ENCODE measurements at places on chromosomes 7 and 10.

DNA sequence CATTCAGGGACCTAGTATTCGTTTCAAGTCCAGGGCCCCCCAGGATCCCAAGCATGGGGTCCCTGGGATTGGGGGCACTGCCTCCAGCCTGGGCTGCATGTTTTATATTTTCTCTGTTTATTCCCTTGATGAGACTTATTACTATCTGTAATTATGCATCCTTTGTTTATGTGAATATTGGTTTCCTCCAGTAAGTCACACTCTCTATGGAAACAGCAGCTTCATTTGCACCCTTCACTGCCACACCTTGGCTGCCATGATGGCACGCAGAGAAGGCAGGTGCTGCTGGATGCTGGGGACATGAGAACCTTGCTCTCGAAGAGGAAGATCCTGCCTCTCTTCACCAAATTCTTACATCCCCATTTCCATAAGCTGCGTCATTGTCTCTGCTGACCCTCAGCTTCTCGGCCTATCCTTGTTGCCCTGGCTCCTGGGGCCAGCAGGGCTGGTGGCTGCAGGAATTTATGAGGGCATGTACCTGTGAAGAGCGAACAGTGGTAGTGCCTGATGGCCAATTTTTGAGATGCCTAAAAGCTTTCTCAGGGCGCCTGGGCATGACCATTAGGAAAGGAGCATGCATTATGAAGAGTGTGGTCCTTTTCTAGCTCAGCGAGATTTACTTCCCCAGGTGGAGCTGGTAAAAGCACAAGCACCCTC lies 479.3 kb upstream of the KLF6 start:
- DNase-seq: no peak

DNA sequence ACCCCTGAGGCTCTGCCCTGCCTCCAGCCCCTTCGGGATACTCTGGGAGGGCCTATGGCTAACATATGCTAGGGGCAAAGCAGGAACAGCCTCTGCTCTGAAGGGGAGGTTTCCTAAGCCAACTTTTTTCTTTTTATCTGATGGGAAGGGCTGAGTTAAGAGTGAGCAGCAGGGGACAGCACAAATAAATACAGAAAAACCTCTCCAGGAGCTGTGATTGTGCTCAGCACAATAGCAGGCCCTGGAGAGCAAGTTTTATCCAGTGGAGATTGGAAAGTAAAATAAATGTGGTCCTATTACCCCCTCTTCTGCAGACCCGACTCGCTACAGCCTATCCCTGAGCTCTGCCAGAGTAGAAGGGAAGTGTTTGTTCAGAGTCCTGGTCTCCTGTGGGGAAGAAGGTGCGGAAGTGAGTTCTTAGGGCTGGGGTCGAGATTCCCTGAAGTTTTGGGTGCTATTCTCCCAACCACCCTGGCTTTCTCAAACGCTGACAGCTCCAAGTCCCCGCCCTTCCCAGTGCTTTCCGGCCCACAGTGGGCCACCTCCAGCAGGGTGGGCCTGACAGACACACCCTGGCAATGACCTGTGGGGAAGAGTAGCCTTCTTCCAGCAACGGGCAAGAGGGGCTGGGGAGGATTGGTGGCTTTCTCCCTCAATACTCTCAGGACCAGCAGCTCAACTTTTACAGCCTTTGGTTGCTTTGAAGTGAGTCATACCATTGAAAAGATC lies 23.0 kb upstream of the AFAP1L2 start:
- DNase-seq: no peak

DNA sequence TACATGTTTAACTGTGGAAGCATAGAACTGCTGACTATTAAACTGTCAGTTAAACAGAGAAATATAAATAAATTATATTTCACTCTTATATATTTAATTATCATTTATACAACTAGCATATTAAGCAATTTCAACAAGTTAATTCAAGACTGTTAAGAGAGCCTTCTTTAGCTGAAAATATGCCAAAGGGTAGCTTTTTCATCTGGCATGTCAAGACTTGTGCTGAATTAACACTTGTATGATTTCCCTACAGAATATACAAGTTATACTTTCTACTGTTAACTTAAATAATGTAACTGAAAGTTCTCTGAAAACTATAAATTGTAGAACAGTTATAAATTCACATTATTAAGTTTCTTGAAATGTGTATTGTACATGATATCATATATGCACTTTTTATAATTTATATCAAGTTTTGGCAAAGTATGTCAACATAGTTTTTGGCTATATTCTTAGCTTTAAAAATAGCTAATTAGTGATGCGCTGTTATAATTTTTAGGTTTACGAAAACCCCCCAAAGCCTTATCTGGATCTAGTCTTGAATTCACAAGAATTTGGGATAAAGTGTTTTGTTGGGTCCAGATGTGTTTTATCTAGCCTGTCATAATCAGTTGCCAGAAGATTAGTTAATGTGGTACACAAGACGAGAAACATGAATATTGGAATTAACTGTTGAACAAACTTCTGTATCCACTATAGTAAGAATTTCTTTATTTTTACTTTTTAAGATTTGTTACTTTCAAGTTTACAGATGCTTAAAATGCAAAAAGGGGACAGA lies 231.1 kb upstream of the FOXP2 start:
- no peak for DNase-seq

- DNase-seq: no peak
Observed at GRCh38 chr7:157627033-157627432, 290.2 kb downstream of the DNAJB6 start.

GRCh38 chr7:98186452-98187137 lies 24.6 kb upstream of the BHLHA15 start:
- peak; percentile 22 for DNase-seq

DNA sequence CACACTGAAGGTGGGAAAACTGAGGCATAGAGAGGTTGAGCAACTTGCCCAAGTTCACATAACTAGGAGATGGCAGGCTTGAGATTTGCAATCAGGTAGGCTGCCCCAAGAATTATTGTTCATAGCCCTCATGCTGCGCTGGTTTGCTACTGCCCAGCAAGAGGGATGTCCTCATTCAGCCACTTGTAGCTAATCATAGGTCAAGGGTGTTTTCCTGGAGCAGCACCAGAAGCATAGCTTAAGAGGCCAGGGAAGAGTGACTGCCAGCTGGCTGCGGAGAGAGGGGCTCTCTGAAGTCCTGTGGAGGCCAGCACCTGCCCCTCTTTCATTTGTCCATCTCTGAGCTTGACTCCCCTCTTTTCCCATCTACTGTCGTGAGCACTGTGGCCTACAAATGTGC lies 15.0 kb downstream of the CDHR3 start:
- no peak for DNase-seq

DNA sequence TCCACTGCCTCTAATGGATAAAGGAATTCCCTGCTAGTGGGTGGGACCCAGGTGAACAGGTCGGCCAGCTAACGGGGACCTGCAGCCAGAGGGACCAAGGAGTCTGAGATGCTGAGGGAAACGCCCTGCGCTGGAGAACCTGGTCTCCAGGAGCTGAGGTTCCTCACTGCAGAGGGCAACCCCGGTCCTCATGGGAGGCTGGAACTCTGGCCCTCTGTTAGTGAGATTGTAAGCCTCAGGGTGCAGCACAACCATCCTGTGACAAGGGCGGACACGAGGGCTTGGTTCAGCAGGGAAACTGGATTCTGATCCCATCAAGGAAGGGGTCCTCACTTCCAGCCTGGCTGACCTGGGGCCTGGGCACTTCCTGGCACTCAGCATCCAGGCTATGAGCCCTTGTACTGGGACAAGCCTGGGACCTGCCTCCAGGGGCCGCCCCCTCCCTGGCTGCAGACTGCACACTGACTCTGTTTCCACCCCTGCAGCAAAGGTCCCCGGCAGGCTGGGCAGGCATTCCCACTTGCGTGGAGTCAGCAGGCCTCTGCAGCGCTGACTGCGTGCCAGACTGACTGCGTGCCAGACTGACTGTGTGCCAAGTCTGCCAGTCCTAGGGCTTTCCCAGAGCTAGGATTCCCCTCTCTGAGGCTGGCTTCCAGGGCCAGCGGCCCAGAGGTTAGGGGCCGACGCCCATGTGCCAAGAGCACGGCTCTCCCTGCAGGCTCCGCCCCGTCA lies 143.2 kb downstream of the MAPK8 start:
- no peak for DNase-seq

DNA sequence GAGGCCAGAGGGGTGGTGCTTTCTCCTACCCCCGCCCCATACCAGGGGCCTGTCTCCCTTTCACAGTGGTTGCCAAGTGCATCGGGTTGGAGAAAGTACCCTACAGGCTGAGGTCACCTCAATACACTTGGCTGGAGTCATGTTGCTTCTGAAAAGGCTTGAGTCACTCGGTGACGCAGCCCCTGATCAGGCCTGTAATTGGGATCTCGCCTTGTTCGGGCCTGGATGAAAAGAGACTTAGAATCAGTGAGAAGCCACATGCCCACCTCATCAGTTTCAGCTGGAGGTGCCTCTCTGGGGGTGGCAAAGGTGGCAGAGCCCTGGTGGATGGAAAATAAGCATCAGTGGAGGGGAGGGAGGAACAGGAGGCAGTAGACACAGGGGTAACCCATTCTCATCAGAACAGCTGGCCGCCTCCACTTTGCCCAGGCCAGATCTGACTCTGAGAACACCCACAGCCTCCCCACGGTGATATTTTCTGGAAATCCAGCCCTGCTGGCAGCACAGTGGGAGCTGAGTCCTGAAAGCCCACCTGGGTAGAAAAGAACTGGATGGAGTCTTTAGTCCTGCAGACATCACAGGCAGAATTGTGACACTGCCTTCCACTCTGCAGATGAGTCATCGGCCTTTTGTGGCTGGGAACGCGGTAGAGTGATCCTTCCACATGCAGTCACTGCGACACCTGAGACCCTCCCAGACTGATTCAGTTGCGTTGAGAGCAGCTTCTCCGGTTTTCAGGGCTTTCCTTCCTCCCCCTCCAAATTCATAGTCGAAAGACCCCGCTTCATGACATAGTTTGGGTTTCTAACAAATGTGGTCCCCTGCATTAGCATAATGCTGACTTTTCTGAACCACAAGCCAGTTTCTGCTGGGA lies 108.0 kb downstream of the GRK5 start:
- peak; percentile 92 for DNase-seq

DNA sequence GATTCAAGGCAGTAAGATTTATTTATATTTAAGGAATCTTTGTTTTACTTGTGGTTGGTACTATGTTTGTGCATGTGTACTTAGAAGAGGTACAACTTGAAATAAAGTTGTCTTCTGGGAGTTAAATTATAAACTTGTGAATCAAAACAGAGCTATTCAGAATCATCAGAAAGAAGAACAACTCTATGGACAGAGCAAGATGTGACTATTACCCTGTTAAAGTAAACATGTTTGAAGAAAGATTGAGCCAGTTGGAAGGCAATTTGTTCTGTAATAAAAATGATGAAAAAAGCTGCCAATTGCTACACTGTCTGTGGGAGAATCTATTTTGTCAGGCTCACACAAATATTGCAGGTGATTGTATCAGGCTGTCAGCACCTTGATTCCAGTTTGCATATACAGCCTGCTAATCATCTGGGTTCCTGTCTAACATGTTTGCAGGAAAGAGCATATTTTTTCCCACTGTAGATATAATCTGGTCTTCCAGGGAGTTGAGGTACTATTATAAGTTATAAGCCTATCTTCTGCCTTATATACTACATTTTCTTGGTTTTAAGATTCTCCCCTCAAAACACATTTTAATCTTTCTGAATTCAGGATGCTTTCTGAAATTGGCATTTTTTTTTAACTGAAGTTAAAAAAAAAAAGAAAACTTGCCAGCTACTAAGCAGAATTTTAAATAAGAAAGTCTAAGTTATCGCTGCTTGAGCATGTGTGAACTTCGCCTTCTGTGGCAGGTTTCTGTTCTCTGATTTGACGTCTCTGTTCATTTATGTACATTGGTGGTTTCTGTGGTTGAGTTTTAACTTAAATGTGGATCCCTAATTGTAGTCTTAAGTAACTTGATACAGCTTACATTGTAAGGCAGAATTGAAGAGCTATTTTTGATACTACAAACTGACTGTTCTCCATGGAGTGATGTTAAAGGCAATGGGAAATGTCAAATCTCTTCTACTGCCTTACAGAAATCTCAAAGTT lies 46.0 kb downstream of the ZNRF2 start:
- DNase-seq: no peak

GRCh38 chr10:10663622-10664021 lies 354.1 kb upstream of the CELF2 start:
- DNase-seq: no peak

DNA sequence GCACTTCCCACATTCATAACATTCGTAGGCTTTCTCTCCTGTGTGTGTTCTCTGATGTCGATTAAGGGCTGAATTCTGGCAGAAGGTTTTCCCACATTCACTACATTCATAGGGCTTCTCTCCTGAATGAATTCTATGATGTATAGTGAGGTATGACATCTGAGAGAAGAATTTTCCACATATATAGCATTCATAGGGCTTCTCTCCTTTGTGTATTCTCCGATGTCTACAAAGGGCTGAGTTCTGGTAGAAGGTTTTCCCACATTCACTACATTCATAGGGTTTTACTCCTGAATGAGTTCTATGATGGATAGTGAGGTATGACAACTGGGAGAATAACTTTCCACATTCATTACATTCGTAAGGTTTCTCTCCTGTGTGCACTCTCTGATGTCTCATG lies 15.6 kb downstream of the ZNF12 start:
- DNase-seq: no peak

DNA sequence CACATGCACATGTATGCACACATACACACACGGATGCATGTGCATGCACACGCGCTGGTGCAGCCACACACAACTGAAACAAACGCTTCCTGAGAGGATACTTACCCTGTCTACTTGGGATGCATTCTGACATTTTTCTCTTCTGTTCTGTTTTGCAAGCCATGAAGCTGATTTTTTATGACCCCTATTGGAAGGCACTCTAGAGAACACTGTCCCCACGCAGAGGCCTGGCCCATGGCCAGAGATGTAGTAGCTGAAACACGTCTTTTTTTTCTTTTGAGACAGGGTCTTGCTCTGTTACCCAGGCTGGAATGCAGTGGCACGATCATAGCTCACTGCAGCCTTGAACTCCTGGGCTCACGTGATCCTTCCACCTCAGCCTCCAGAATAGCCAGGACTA lies 47.9 kb downstream of the VWA2 start:
- DNase-seq: no peak

DNA sequence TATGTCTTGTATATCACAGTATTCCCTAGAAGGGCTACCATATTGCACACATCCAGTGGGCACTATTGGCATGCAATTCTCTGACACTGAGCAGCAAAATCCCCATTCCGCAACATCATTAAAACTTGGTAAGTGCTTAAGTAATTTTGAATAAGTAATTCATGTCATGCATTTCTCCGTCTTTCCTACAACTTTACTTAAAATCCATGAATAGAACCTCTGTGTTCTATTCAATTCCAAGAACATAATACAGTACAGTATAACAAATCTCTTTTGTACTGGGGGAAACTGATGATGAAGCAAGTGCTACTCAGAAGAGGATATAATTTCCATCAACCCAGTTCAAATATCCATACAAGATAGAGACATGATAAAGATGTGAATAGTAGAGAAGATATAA lies 80.9 kb upstream of the SEMA3C start:
- no peak for DNase-seq

DNA sequence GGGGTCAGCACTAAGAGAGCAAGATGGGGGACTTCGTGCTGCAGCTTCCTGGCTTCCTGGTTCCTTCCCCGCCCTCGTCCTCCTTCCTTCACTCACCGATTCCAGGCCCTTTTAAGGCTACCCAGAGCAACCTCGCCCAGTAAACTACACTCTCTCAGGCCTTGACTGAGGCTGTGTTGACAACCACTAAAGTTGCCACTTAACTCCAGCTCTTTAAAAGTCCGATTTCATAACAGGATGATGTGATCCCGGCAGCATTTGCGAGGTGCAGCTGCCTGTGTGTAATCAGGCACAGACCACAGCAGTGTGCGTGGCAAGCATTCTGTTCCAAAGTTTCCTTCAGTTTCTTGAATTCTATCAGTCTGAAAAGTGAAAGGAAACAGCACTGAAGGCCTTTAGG lies 110.6 kb downstream of the RAB11FIP2 start:
- no peak for DNase-seq

GRCh38 chr7:66927348-66927948 lies 6.4 kb downstream of the TMEM248 start:
- no peak for DNase-seq

Data from RKO (cell line).